HL-60 (cell line): ENCODE measurements at places on chromosomes 2 and 18.

- peak; percentile 44 for DNase-seq
Measured at GRCh38 chr18:63253428-63254372, 65.9 kb downstream of the BCL2 start.

- DNase-seq: no peak
Measured at GRCh38 chr18:7908681-7909299, 341.7 kb downstream of the PTPRM start.

DNA sequence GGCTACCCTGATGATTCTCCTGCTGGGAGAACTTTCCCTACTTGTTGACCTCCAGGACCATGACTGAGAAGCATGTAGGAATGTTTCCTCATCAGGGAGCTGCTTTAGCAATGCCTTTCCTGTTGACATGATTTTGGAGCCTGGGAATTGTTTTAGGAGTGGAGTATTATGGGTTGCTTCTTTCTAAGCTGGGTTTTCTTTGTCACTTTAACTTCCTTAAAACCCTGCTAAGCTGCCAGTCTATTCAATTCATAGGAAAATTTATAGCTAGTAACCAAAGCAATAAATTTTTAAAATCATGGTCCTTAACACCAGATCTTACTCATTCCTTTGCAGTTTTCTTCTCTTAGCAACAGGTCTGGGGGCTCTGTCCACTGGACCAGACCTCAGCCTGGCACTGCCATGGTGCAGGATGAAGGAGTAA lies 125.6 kb upstream of the TACR1 start:
- DNase-seq: no peak

- DNase-seq: no peak
Measured at GRCh38 chr18:22695674-22696073, 237.5 kb upstream of the RBBP8 start.

GRCh38 chr18:54416436-54416835 lies 58.7 kb downstream of the C18orf54 start:
- DNase-seq: no peak

DNA sequence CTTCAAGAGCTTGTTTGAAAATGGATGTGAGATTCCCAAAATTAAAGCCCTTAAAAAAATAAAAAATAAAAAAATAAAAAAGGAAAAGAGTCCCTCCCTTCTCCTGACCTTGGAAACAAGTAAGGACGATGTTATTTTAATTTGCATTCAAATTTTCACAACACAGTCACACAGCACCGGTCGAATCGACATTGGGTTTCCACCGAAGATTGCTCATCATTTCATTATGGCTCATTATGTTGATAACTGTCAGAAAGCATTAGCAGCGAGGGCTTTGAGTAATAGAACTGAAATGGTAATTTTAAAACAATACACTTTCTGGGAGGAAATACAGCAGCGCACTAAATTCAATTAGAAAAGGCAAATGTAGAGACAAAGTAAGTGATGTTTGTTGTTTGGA lies 78.7 kb downstream of the EPHA4 start:
- DNase-seq: no peak

DNA sequence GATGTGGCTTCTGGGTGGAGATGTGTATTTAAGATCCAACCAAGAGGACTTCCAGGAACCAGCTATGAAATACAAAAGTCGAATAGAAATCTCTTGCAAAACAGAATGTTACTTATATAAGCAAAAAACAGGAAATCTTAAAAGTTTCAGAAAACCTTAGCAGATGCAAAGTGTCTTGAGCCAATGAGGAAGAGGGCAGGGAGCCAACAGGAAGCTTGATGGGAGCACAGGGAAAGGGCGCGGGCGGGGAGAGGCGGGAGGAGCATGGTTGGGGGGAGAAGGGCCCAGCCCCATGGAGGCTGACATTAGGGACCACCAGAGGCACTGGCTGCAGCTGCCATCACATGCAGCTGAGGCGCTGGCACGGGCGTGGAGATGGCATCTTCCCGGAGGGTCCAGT lies 203.3 kb downstream of the SNTG2 start:
- no peak for DNase-seq

- DNase-seq: no peak
Measured at GRCh38 chr2:61450144-61450543, 20.7 kb downstream of the USP34 start.

DNA sequence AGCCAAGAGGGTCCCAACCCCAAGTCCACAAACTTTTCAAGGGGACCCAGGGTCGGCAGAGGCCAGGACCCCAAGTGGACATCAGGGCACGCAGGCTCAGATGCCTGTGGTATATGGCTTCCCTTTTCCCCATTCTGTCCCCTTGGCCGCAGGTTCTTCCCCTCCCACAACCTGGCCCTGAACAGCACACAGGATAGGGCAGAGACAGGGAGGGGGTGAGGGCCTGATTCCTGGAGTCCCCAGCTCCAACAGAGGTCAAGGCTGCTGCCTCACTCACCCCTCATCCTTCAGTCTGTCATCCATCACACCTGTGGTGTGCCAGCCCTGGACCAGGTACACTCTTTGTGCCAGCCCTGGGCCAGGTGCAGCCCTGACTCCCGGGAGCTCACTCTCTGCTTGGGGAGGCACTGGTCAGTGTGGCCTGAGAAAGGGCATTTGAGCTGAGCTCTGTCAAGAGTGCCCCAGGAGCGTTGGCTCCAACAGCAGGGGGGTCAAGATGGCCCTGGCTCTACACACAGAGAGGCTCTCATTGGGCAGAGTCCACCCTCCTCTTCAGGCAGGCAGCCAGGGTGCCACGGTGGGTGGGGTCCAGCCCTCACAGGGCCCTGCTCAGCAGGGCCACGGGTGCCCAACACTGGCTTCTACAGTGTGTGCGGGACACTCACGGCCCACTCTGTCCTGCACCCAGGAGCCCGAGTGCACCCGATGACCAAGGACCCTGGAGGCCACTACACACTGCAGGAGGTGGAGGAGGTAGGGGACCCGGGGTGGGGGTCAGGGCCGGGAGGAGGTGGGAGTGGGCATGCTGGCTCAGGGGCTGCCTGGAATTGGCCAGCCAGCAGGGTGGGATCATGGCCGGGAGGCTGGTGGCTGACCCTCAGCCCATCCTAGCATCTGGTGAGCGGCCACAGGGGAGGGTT lies 1.6 kb downstream of the AGXT start:
- DNase-seq: no peak

- no peak for DNase-seq
Measured at GRCh38 chr2:171289316-171289715, 128.6 kb upstream of the TLK1 start.

DNA sequence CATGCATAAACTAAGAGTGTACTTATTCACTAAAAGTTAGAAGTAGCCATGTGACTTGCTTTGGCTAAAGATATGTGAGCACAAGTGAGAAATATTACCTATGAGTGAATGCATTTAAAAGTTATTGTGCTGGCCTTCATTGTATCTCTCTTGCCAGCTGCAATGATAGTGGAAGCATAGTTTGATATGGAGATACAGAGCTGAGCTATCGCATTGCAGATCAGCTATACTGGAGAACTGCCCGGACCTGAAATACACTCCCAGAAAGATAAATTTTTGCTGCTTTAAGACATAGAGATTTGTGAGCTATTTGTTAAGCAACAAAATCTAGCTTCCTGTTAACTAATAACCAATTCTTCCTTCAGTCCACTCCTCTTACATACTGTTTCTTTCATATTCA lies 571.1 kb downstream of the CPS1 start:
- no peak for DNase-seq

- no peak for DNase-seq
Measured at GRCh38 chr2:37602702-37603101, 68.7 kb downstream of the CDC42EP3 start.

GRCh38 chr2:7845332-7845731 lies 836.5 kb upstream of the ID2 start:
- no peak for DNase-seq

DNA sequence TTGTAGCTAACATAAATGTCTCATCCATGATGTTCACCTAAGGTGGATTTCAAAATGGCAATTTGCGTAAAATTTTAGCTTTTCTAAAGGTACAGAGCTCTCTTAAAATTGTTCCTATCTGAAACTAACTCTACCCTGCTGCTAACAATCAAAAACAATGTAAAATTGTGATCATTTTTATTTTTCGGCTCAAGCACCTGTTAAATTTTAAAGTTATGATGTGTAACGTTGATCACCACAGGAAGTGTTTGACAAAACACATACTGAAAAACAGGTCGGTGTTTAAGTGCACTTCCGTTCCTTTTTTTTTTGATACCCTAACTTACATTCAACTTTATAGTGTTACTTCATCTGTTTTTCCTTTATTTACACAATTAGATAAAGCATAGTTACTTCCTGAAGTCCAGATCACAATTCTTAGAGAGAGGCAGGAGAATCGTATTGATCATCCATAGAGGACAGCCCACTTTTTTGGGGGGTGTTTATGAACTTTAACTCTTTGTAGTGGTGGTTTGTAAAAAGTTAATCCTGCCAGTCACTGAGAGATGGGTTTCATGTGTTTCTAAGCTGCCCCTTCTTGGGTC lies 6.0 kb upstream of the NCK2 start:
- DNase-seq: no peak

- DNase-seq: no peak
Measured at GRCh38 chr18:55088000-55088401, 128.7 kb upstream of the CCDC68 start.

DNA sequence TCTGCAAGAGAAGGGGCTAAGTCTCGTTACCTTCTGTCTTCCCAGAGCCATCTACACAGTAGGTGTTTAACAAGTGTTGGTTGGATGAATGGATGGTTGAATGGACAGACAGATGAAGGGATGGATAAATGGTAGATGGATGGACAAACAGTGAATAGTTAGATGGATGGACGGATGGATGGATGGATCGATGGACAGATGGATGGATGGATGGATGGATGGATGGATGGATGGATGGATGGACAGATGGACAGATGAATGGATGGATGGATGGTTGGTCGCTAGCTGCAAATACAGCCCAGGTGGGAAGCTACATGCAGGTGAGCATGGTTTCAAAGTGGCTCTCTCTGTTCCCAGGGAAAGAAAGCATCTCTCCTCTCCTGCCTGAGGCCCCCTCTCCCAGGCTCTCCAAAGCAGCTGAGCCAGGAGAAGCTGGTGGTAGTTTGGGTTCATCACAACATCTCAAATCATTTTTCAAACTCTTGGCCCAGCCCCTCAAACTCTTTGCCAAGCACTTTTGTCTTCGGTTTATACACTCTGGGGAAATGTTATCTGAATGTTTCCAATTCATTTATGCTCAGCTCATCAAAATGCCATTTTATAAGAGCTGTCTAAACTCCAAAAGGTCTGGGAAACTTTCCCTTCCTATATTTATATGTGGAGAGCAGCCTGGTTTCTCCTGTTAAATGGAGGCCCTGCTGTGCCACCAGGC lies 192.7 kb downstream of the ANAPC1 start:
- DNase-seq: no peak

GRCh38 chr2:8169443-8169842 lies 512.4 kb upstream of the ID2 start:
- no peak for DNase-seq
